Central memory CD4-positive, alpha-beta T cell (primary cell): ENCODE measurements at places on chromosomes 12 and 14.

DNA sequence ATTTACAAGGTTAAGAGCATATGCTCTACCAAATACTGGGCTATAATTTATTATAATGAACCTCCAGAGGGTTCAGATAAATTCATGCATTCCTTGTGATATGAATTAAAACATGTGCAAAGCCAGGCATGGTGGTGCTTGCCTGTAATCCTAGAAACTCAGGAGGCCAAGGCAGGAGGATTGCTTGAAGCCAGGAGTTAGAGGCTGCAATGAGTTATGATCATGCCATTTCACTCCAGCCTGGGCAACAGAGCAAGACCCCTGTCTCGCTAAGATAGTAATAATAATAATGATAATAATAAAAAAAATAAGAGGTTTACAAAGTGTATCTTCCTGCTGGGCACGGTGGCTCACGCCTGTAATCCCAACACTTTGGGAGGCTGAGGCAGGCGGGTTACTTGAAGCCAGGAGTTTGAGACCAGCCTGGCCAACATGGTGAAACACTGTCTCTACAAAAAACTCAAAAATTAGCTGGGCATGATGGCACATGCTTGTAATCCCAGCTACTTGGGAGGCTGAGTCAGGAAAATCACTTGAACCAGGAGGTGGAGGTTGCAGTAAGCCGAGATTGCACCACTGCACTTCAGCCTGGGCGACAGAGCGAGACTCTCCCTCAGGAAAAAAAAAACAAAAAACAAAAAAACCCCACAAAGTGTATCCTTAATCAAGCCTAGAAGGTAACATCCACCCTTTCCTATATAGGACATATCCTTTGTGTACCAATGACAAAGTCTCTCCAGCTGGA lies 7.3 kb upstream of the CS start:
- no peak for DNase-seq

- peak; percentile 39 for DNase-seq
These were observed 486 bp upstream of the AKT1 start for GRCh38 chr14:104795781-104796686.

DNA sequence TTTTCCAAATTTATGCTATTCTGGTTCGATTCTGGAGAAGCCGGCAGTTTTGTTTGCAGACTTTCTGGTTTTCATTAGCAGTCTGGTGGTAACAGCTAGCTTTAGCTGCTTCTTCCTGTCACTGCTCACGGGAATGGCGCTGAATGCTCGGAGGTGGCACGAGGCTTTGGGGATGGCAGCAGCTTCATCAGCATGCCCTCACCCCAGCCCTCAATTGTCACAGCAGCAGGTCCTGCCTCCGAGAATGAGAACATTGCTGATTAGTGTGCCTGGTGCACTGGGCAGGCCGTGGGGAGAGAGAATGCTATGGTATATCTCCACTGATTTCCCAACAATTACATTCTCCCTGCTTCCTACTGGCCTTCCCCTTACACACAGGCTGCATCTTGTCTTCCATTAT lies 73.6 kb downstream of the SAMD4A start:
- no peak for DNase-seq

GRCh38 chr14:77511486-77512162 lies 13.0 kb upstream of the ISM2 start:
- DNase-seq, result no peak

DNA sequence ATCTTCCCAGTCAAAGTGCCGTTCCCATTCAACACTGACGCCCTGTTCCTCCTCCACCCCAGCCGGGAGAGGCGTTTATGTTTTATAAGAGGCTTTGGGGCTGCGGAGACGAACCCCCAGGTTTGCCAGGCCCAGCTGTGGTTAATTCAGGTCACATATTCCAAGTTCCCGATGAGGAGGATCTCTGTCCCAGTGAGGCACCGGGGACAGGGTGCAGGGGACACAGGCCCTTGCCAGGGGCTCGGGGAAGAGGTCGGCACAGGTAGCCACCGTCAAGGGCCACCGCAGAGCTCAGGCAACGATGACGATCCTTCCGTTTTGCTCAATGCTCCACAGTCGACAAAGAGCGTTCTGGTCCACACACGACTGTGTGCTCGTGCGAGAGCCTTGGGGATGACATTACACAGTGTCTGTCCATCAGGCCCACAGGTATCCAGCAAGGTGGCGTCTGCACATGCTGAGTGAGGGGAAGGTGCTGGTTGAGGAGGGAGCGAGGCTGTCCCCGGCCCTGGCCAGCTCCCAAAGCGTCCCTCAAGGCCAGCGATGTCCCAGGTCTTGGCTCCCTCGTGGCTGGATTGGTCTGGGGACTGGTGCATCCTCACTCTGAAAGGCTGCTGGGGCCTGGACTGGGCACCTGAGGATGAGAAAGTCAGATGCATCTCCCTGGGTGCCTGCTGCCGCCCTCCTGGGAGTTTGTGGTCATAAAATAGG lies 189.2 kb upstream of the C14orf180 start:
- DNase-seq, result no peak

DNA sequence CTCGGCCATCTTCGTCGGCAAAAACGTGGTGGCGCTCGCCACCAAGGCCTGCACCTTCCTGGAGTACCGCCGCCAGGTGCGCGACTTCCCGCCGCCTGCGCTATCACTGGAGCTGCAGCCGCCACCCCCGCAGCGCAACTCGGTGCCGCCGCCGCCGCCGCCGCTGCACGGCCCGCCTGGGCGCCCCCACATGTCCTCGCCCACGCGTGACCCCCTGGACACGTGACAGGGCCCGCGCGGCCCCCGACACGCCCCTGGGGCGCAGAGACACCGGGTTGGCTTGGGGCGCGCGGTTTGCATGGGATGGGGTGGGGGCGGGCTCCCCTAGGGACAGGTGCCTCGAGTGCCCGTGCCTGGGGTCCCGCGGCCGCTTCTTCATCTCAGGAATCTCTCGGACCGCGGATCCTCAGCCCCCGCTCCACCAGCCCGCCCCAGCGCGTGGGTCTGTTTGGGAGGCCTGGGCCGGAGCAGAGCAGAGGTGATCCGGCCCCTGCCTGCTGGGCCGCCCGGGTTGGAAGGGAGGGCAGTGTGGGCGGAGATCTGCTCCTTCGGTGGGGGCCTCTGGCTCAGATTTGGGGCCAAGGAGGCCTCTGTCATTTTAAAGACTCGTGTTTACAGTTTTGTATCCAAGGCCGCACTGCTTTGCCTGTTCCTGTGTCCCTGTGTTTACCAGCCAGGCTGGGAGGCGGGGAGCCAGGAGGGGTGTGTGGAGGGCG lies 3.3 kb downstream of the TMEM121 start:
- peak; percentile 42 for DNase-seq
